T-cell (primary cell): ENCODE measurements at places on chromosomes 13 and 19.

- DNase-seq = no peak
Measured at GRCh38 chr13:110784704-110785103, 71.2 kb downstream of the ING1 start.

DNA sequence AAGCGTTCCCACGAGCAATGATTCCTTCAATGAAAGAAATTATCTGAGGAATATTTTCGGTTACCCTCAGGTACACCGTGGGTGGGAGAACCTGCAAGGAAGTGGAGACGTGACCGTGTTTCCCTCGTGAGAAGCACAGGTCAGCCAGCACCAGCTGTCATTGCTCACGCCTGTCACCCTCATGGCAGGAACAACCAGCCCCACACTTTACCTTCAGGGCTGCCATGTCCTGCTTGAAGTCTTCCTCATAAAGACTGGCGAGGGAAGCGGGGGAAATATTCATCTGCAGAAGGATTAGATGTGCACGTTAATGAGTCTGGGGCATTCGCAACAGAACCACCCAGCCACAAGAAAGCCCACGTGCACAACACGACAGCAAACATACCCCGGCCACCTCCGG, 18.2 kb downstream of the CARS2 start:
- no peak for DNase-seq

DNA sequence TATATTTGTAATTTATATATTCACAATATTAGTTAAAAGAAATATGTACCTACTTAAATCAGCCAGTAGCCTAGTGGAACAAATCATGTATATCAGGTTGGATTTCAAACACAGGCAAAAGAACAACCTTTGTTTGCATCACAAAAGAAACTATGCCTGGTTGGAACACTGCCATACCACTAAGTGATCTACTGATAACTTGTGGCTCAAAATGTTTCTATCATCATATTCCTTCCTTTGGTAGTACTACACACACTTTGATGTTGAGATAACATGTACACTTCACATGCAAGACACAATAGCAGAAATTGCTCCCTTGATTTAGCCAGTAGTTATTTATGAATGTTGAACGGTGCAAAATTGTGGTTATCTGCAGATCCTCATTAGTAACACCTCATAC, 146.0 kb upstream of the GPC6 start:
- DNase-seq = no peak

DNA sequence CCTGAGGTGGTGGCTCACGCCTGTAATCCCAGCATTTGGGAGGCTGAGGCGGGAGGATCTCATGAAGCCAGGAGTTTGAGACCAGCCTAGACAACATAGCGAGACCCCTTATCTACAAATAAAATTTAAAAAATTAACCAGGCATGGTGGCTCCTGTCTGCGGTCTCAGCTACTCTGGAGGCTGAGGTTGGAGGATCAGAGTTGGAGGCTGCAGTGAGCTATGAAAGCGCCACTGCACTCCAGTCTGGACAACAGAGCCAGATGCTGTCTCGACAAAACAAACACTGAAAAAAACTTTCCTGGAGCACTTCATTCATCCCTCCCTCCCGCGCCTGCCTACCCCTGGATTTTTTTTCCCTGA, 665 bp upstream of the ATG4D start:
- DNase-seq = no peak

GRCh38 chr19:49808711-49809159, 4.4 kb downstream of the FUZ start:
- peak; percentile 75 for DNase-seq

- no peak for DNase-seq
Measured at GRCh38 chr13:27338816-27339215, 68.2 kb downstream of the RASL11A start.

GRCh38 chr13:27406178-27406939, 18.1 kb upstream of the GTF3A start:
- DNase-seq = peak; percentile 30

DNA sequence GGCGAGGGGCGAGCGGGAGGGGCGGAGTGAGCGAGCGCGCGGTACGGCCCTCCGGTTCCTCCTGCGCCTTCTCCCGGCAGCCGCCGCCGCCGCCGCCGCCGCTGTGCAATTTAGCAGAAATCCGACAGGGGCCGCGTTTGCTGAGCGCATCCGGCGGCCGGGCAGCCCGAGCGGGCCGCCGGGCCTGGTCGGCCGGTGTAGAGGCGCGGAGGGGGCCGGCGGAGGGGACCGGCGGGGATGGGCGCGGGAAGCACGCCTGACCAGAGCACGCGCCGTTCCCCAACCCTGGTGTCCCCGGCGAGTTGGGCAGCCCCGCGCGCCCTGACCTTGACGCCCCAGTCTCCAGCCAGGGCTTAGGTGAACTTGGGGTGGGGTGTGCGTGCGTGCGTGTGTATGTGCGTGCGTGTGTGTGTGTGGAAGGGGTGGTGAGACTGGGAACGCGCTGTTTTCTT, 144.5 kb upstream of the ZNF536 start:
- peak; percentile 2 for DNase-seq

GRCh38 chr19:11722414-11722813, 16.3 kb downstream of the ZNF823 start:
- DNase-seq = no peak

- peak; percentile 76 for DNase-seq
Measured at GRCh38 chr19:1069009-1069779, 2.2 kb downstream of the ARHGAP45 start.

DNA sequence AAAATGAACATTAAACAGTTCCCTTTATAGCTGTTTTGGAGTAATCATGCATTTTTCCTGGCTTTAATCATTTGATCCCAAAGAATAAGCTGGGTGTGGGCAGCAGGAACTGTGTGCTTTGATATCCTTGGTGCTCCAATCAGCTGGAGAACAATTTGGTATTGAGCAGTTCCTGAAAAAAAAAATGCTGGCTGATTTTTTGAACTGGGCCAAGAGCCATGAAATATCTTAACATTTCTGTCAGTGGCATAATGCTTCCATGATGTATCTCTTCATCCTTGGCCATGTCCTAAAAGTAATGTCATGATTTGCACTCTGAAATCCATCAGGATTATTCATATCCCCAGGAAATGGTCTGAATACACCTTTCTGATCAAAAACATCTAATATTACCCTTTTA, 134.7 kb downstream of the LHFPL6 start:
- no peak for DNase-seq

DNA sequence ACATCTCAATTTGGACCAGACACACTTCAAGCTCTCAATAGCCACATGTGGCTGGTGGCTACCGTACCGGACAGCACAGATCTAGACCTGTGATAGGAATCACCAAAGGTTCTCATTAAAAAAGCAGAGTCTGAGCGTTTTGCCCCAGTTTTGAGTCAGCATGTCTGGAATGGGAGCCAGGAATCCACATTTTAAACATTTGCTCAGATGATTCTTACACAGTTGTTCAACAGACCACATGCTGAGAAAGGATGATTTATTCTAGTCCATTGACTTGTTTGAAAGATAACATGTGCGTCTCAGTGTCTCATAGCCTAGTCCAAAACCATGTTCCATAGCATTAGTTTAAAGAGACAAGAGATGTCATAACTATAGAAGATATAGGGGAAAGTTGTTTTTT, 53.4 kb downstream of the FLT3 start:
- DNase-seq = no peak

GRCh38 chr19:43782689-43783231, 2.0 kb upstream of the KCNN4 start:
- DNase-seq = no peak
